ENCODE measurements at places on chromosomes 5 and 9.

DNA sequence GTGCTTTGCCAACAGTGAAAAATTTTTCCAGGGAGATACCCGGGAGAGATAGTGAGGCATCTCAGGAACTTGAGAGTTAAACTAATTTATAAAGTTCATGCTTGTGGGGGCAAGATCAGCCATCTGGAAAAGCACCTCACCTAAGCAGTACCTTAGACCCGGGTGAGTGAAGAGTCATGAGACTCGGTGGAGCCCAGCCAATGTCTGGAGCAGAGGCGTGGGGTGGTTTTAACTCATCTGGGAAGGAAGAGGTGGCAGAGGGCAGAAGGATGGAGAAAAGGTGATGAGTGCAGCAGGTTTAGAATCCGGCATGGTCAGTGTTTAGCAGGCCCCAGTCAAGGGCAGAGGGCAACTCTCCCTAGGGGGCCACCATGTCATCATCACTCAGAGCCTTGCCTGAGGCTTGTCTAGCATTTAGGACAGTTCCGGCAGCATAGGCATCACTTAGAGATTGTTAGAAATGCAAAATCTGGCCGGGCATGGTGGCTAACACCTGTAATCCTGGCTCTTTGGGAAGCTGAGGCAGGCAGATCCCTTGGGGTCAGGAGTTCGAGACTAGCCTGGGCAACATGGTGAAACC lies 4.3 kb upstream of the RNF183 start:
- no peak for DNase-seq

DNA sequence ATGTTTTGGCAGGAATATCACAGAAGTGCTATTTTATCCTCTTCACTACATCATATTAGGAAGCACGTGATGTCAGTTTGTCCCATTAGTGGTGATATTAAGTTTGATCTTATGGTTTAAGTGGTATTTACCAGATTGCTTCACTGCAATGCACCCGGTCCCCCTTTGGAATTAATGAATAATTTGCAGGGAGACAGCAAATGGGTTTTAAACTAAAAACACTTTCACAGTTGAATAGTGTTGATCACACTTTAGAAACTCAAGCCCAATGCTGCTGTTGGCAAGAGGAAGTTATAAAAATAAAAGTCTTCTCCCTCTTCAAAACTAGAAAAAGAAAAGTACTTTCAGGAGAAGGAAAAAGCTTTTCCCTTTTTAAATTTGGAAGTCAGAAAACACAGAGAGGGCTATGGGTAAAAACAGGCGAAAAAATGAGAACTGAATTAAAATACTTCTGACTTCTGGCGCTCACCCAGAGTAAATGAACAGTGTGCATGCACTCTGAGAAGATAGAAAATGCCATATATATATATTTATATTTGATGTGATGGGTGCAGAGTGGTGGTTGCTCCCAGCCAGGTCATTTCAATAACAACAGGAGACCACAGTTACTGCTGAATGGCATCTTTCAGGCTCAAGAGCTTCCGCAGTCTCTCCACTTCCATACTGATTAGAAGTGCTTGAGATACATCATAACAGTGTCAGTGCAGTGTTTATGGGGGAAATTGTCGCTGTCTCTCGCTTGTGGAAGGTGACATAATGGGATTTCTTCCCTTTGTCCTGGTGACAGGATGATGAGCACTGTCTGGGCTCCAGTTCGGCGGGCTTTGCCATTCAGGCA lies 278.0 kb downstream of the ZSWIM6 start:
- no peak for DNase-seq

DNA sequence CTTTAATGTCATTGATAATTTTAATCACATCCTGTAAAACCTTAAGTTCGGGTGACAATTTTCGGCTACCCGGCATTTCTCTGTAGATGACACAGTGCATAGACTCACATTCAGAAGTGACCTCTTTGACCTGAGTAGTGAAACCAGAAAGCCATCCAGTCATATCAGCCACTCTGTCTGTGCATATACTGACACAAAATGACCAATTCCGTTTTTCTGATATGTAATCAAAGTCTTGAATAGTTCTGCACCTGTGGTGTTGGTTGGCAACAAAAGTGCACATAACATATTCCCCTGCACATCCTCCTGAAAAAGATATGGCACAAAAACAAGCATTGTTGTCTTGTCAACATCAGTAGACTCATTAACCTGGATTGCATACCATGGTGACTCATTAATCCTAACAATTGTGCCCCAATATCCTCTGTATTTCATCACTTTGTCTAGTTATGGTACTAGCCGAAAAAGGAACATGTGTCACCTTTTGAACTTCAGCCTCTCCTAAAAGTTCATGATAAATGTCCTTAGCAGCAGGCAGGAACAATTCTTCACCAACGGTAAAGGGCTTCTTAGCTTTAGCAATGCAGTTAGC lies 4.6 kb upstream of the HNRNPA0 start:
- DNase-seq: no peak

- DNase-seq: no peak
These were observed 205.4 kb upstream of the PCSK5 start for GRCh38 chr9:75685062-75685461.

GRCh38 chr5:124210111-124210910 lies 536.1 kb downstream of the ZNF608 start:
- DNase-seq: no peak

DNA sequence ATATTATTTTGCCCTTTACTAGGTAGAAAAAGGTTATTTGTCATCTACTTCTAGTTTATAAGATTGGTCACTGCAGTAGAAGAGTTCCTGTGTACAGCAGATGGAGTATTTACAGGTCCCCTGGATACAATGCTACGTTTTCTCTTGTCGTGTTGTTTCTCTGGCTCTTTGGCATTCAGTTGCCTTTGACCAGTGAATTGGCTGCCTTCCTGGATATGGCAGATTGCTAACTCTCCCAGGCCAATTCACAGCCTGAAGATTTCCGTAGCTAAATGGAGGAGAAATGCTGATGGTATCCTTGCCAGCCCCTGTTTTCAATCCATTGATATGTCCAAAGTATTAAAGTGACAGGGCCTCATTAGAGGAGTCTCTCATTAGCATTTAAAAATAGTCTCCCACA lies 32.5 kb upstream of the GNAQ start:
- no peak for DNase-seq
